ENCODE measurements at places on chromosomes 7 and 10.

DNA sequence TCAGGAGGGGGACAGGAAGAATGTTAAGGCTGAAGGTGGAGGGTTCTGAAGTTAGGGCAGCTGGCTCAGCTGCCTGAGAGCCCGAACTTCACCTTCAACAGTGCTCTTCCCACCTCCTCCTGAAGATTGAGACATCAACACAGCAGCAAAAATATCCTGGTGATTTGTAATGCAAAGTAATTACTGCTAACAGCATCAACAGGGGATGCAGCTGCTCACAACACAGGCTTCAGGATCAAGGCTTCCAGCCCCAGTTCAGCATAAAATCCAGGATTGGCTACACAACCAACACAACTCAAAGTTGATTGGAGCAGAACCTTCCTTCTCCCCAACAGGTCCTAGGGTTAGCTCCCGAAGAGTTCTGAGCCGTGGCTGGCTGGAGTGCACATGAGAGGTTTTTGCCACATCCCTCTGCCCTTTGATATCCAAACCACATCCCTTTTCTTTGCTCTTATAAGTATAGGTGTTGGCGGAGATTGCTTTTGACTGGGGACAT, 242.4 kb downstream of the KIAA1217 start:
- DNase-seq = no peak

GRCh38 chr7:50068850-50069551, 24.0 kb downstream of the ZPBP start:
- peak; percentile 65 for DNase-seq

- no peak for DNase-seq
Observed at GRCh38 chr10:123965973-123966895, 74.6 kb upstream of the CPXM2 start.

GRCh38 chr10:46020344-46020657, 10.1 kb downstream of the NCOA4 start:
- no peak for DNase-seq

DNA sequence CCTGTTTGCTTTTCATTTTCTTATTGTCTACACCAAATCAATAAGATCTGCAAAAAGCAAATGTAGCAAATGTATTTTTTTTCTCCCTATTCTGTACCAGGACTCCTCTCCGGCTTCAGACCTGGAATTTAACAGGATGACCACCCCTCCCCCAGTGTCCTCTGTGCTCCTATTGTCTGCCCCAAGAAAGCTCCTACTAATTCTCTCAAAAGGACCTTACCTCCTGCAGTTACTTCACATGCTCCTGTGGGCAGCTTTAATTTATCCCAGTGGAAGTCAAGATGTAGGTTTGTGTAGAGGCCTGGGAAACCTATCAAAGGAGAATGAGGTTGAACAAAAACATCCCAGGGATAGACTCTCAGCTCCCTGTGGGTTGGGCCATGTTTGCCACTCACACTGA, 31.3 kb downstream of the PLXNA4 start:
- no peak for DNase-seq

DNA sequence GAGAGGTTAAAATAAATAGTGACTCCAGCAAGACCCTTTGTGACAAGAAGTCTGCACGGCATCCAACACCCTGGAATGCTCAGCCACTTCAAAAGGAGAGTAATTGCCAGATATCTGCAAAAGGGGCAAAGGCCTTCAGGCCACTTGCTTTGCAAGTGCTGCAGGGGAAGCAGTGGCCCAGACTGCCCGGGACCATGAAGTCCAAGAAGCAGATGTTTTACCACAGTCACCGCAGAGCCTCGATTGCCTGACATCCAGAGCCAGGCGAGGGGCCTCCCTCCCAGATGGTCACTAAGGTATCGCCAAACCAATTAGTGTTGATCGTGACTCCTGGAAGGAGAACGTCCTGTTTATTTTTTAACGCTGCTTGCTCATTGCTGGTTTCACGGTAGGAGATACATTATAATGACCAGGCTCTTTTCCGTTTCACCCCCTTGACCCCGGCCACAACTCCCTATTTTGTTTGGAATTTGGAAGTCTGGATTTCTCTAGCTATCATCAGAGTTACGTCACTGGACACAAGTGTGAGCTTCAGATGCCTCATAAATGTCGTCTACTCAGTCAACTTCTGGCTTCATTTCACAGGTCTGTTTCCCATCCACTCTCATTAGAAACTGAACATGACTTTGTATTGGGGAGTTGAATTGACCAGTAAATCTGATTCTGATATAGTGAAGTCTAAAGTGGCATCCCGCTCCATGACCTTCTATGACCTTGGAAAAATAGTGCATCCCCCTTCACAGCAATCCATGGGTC, 276.2 kb downstream of the WDR11 start:
- no peak for DNase-seq

- DNase-seq = no peak
Observed at GRCh38 chr10:48361176-48361575, 54.7 kb downstream of the MAPK8 start.

DNA sequence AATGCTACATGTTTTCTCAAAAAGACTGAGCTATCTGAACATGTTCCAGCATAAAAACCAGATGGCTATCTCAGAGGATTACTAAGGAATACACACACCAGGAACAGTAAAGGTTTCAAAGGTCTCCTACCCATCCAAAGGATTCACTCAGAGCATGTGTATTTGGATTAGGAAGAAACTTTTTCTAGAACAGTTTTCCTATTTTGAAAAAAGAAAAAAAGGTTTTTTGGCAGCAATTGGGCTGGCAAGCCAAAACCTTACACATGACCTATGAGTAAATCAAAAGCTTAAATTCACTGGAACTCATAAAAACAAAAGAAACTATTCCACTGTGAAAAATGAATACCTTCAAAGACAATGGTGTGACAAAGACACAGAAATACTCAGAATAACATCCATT, 9.6 kb downstream of the TPK1 start:
- DNase-seq = no peak

DNA sequence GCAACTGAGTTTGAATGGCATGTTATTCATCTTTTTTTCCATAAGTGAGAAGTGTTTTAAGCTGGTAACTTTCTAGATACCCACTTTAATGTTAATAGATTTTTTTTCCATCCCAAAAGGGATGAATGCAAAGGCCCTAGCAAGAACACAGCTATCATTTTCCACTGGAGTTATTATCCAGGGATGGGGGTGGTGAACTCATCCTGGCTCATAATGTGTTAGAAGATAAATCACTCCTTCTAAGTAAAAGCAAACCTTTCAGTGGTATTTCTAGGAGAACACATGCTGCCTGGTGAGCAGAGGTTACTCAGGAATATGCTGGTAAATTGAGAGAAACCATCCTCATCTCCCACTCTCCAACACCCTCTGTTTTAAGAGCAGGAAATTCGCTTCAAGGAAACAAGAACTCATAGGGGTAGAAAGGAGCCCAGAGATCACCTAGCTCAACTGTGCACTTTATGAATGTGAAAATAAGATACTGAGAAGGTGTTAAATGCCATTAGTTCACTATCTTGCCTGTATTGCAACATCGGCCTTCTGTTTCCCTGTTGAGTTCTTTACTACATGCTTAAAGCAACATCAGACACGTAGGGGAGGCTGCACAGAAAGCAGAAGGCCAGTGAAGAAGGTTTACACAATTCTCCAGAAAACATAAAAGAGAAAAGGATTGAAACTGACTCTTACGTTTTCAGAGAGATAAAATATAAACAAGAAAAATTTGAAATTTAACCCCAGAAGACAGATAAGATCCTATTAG, 264.0 kb upstream of the PRKCQ start:
- DNase-seq = no peak

DNA sequence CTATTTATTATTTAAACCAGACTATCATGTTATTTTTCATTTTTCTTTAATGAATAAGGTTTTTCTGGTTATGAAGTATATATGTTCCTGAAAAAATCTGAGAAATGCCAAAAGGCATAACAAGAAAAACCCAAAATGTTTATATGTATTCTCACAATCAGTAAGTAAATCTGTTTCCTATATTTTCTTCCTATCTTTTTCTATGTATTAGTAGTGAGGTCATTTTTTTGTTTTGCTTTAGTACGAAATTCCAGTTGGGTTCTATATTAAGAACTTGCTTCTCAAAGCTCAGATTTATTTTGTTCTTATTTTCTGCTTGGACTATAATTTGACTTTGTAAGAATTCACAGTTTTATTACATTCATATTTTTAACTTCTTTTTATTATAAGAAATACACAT, 287.5 kb upstream of the NFE2L3 start:
- no peak for DNase-seq

DNA sequence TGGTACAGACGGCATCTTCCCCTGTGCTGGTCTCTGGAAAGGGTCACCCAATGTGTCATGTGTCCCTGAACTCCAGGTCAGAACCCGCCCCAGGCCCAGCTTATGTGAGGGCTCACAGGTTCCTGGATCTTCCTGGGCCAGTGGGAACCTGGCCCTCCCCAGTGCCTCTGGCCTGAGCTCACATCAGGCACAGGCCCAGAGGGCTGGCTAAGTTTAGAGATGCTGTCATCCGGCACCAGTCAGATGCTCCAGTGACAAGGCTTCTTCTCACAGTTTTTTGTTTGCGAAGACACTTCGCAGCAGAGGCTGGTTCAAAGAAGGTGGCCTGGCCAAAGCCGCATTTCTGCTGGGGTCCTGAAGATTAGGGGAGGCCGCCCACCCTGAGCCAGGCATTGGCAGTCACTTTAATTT, 11.8 kb downstream of the CAMK2B start:
- DNase-seq = no peak

DNA sequence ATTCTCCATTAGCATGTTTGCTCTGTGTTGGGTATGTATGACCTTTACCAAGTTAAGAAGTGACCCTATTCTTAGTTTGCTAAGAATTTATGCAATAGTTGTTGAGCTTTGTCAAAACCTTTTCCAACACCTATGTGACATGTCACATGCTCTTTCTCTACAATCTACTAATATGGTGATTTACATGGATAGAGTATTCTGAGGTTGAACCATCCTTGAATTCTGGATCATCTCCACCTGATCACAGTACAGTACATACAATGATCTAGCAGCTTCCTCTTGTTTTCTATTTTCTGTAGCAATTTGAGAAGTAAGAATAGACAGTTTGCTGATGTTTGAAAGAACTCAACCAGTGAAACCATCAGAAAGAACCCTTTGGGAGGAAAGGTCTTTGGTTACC, 101.2 kb upstream of the PDGFA start:
- DNase-seq = no peak

GRCh38 chr10:86899670-86900276, 57.6 kb downstream of the MMRN2 start:
- peak; percentile 58 for DNase-seq

- DNase-seq = no peak
Observed at GRCh38 chr7:73699370-73700068, 16.1 kb downstream of the BUD23 start.

DNA sequence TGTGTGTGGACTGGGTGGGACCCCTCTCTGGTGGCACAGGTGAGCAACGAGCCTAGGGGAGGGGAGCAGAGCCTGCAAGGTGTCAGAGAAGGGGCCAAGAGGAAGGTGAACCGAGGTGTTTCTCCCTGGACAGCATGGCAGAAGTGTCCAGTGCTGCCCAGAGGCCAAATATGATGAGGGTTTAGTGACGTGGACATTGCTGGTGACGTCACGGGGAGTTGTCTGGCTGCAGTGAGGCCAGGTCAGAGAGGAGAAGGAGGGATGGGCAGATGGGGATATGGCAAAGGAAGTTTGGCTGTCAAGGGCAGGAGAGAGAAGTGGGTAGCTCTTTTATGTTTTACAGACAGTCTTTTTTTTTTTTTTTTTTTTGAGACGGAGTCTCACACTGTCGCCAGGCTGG, 2.6 kb upstream of the ZNF853 start:
- no peak for DNase-seq

GRCh38 chr10:12741360-12741804, 260.1 kb downstream of the CCDC3 start:
- no peak for DNase-seq

- no peak for DNase-seq
Observed at GRCh38 chr7:132187869-132188789, 388.1 kb downstream of the PLXNA4 start.

- no peak for DNase-seq
Observed at GRCh38 chr10:95578619-95579018, 17.4 kb upstream of the SORBS1 start.

DNA sequence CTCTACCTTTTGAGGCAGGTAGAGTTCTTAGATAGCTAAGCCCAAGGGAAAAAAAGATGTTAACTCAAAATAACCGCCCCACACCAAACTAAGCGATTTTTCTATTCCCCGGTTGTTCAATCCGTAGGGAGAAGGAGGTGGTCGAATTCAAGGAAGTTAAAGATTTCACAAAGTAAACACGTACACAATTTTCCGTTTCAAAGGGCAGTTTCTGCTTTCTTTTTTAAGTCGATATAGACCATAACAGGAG, 842 bp downstream of the KBTBD2 start:
- no peak for DNase-seq

DNA sequence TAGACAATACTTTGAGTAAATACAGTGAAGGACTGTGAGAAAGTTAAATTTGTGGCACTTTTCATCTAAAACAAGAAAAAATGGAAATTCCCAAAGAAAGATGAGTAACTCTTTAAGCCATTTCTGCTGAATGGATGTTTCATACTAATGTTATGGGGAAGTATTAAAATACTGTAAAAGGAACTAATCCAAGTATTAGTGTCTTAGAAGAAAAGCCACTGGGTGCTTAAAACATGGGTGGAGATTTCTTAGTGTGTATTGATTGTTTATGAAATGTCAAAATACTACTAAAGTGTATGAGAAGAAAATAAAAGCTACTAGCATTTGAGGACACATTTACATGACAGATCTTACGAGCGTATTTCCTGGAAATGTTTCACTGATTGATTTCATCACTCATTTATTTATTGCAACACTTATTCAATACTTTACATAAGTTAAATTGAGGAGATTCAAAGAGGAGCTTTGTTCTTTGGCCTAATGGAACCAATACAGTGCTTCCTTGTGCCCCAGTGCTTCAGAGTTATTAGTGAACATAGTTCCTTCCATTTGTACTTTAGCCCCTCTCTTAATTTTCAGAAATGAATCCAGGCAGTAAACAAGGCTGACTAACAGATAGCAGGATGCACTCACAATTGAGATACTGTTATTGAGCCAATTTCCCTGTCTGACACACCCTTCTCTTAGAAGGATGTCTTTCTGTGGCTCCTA, 155.5 kb upstream of the AHR start:
- DNase-seq = no peak

DNA sequence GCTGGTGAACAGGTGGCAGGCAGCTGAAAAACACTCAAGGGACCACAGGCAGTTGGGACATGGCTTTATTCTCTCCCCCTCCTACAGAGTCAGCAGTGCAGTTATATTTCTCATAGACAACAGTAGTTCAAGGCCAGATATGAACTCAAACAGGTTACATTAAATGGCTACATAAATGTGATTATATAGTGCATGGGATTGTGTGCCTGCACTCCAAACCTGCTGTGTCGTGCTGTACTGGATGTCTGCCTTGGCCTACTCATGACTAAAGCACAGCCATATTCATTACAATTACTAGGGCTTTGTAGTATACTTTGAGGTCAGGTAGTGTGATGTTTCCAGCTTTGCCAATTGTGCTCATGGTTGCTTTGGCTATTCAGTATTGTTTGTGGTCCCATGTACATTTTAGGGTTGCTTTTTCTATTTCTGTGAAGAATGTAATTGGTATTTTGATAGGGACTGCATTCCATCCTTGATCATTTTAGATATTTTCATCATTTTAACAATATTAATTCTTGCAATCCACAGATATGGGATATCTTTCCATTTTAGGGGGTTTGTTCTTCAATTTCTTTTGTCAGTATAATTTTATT, 393.6 kb downstream of the CNTNAP2 start:
- DNase-seq = no peak

GRCh38 chr10:5698062-5698461, 13.4 kb downstream of the TASOR2 start:
- no peak for DNase-seq
